Glutamatergic neuron (in vitro differentiated cells): ENCODE measurements at places on chromosomes 11 and 22. TPM values are rescaled to one million over a fixed set of nuclear protein-coding genes. Genes with fewer than 3 reads are reported as not detected.

SIDT2 gene
- 23.6 TPM for total RNA-seq

INPP5J gene
- 15.4 TPM for total RNA-seq

GRCh38 chr22:47155131-47155885 is 392.9 kb downstream of the TBC1D22A start:
- H3K4me1 ChIP-seq, result no peaks in the 10 kb centered on the region
- no peak for DNase-seq
- H3K36me3 ChIP-seq, result no peaks in the 10 kb centered on the region

GRCh38 chr11:104907521-104908185 is 9.4 kb upstream of the CASP12 start:
- no peak overlapping the region for H3K27ac ChIP-seq
- H3K4me3 ChIP-seq, result no peak overlapping the region
- DNase-seq, result no peak
- H3K27me3 ChIP-seq, result no peaks in the 10 kb centered on the region

GRCh38 chr11:60615497-60615896 is 83.9 kb upstream of the MS4A8 start:
- H3K27me3 ChIP-seq, result no peaks in the 10 kb centered on the region
- DNase-seq, result no peak
- no peak overlapping the region for H3K4me3 ChIP-seq

DNA sequence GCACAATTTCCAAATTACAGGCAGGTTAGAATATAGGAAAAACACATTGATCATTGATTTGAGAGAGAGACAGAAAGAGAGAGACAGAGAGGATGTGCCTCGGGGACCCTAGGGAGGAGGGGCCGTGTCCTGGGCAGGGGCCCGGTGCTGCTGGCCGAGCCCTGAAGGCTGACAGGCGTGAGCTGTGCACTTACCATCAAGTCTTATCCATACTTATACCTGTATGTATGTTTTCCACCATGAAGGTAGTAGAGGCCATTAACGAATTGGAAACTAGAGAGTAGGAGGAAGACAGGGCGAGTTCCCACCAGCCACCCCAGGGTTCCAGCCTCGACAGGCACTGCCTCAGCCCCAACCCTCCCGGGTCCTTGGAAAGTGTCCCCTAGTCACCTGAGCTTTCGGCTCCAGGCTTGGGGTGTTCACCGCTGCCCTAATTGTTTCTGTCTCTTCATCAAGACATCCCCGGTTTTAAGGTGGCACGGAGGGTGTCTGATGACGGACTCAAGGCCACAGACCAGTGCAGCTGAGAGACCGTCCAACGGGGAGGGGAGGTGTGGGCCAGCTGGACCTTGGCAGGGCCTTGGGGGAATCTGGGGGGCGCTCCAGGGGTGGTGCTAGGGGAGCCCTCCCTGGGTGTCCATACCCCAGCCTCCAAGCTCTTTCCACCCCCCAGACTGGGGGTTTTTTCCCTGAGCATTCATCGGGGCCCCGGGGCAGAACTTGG is 431.3 kb downstream of the TBC1D22A start:
- no peaks in the 10 kb centered on the region for H3K4me1 ChIP-seq
- peaks cover 17% of the 10 kb centered on the region for H3K36me3 ChIP-seq
- no peak overlapping the region for H3K27ac ChIP-seq
- H3K4me3 ChIP-seq, result no peak overlapping the region
- DNase-seq, result no peak
- H3K27me3 ChIP-seq, result peaks cover 7% of the 10 kb centered on the region

DNA sequence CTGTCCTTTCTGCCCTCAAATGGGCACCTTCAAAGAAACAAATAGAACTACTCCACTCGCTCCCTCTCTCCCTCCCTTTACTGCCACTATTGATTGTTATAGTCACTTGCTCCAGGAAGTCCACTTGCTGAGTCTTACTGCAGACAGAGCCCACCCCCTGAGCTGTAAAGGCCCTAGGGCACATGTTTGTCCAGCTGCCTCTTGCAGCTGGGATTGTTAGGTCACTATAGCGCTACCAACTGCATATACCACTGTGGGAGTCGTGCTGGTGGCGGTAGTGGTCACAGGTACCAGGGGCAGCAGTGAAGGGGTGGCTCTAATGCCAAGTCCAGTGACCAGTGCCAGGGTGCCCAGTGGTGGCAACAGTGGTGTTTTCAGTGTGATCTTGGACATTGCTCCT is 4.4 kb upstream of the SREBF2 start:
- peak overlapping the region; percentile 75 for H3K4me3 ChIP-seq
- no peaks in the 10 kb centered on the region for H3K36me3 ChIP-seq
- peak; percentile 31 for DNase-seq
- H3K4me1 ChIP-seq, result peaks cover 24% of the 10 kb centered on the region

TUG1 gene
- 112 TPM for total RNA-seq

DNA sequence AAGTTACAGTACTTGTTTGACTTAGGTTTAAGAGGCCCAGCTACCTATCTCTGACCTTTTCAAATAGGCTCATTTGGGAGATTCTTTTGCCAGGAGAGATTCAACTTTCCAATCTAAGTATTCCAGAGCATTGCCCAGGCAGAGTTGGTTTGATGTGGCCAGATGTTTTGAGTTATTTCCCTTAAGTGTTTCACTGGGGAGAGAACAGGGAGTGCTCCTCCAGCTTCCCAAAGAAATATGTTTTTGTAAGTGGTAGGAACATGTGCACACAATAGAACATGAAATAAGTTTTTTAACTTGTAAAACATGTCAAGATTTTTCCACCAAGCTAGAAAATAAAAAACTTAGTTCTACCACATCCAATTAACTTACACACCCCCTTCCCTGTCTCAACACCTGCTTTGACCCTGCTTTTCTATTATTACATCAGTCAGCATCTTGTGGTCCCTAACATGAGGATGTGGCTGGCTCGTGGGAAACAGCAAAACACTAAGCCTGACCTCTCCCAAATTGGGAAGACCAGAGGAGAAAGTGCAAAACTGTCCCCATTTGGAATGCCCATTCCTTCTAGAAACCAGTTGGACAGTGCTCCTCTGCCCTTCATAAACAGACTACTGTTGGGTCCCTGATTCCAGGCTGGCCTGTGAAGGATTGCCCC is 70.4 kb upstream of the RASSF10 start:
- H3K36me3 ChIP-seq, result no peaks in the 10 kb centered on the region
- no peak overlapping the region for H3K27ac ChIP-seq
- no peaks in the 10 kb centered on the region for H3K4me1 ChIP-seq
- DNase-seq, result no peak
- peaks cover 2% of the 10 kb centered on the region for H3K27me3 ChIP-seq

GRCh38 chr22:36149441-36149840 is 11.1 kb downstream of the APOL3 start:
- H3K4me1 ChIP-seq, result peaks cover 8% of the 10 kb centered on the region
- no peaks in the 10 kb centered on the region for H3K36me3 ChIP-seq
- H3K27me3 ChIP-seq, result no peaks in the 10 kb centered on the region
- DNase-seq, result no peak

DNA sequence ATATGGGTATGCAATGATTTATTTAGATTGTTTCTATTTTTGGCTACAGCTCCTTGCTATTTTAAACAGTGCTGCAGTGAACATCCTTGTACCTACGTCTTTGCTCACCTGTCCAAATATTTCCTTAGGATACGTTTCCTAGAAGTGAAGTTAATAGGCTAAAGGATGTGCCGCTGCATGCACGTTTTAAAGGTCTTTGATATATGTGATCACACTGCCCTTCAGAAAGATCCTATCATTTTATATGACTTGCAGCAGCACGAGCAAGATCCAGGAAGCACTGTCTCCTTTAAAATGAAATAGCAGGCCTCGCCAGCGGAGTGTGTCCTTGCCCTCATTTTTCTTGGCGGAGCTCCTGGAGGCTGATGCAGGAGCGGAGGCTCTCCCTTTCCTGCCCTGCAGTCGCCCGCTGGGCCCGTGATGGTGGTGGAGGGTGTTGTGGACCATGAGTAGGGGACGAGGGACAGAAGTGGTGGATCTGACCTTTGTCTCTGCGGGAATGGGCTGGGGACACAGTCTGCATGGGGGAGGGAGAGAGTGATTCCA is 19.4 kb downstream of the RPS6KA4 start:
- no peaks in the 10 kb centered on the region for H3K36me3 ChIP-seq
- no peak overlapping the region for H3K27ac ChIP-seq
- no peaks in the 10 kb centered on the region for H3K27me3 ChIP-seq
- H3K4me3 ChIP-seq, result no peak overlapping the region
- no peak for DNase-seq

TPBGL gene
- 2.3 TPM for total RNA-seq

DNA sequence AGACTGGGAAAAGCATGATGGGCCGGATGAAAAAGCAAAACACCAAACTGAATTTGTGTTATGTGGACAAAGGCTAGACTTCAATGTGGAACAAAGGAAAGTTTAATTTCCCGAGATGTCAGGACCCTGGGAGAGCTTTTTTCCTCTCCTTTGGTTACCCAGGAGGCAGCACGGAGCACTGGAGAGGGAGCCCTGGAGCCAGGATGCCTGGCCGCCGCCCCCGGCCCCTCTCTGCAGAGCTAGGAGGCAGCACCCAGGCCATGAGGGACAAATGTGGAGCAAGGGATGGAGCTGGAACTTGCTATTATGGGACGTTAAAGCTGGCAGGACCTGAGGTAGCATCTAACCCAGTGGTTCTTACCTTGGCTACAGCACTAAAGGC is 108.9 kb downstream of the MORC2 start:
- no peak for DNase-seq
- H3K36me3 ChIP-seq, result peaks cover 2% of the 10 kb centered on the region
- H3K27me3 ChIP-seq, result no peaks in the 10 kb centered on the region
- peaks cover 10% of the 10 kb centered on the region for H3K4me1 ChIP-seq

- no peak for DNase-seq
- no peak overlapping the region for H3K4me3 ChIP-seq
- H3K36me3 ChIP-seq, result no peaks in the 10 kb centered on the region
- H3K27ac ChIP-seq, result no peak overlapping the region
These were observed 29.9 kb downstream of the MN1 start for GRCh38 chr22:27771637-27772036.

SNX15 gene
- 40.4 TPM for total RNA-seq

MYOD1 gene
- not detected for total RNA-seq

- no peak overlapping the region for H3K27ac ChIP-seq
- no peaks in the 10 kb centered on the region for H3K36me3 ChIP-seq
- peaks cover 6% of the 10 kb centered on the region for H3K4me1 ChIP-seq
- H3K4me3 ChIP-seq, result no peak overlapping the region
- peaks cover 8% of the 10 kb centered on the region for H3K27me3 ChIP-seq
- no peak for DNase-seq
These were observed 66.9 kb downstream of the SCUBE1 start for GRCh38 chr22:43276321-43276720.

DNA sequence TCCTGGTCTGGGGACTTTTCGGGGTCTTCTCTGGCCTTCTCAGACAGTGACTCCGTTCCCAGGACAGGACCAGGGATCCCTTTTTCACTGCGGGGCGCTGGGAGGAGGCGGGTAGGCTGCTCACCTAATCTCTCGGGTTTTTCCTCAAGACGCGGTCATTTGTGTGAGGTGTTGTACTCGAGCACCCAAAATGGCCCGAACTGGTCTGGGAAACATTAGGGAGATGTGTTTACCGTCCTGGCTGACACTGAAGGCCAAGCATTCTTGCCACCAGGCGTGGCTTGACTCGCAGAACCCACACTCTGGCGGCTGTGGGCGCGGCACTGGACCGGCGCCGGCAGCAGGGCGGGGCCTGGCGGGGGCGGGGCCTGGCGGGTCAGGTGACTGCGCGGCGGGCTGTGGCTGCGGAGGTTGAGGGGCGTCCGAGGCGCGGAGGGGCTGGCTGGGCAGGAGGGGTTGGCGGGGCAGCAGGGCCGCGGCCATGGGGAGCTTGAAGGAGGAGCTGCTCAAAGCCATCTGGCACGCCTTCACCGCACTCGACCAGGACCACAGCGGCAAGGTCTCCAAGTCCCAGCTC is at the start of gene SWAP70:
Gene SWAP70, plus strand, starts transcription at position 379 of the 577 bp plus-strand sequence. Its CDS starts 103 bp downstream, at position 482.
- peak within 1 kb of the TSS; percentile 90 for H3K4me3 ChIP-seq
- peak; percentile 94 for DNase-seq
- no peaks in the 10 kb centered on the region for H3K36me3 ChIP-seq
